ENCODE measurements at places on chromosomes 13 and 19.
A peak's percentile ranks its signal among the peaks of the same experiment; 100 is the strongest.

GRCh38 chr13:51524829-51525566 lies 59.3 kb upstream of the WDFY2 start:
- DNase-seq = no peak

- DNase-seq = no peak
These were observed 1.4 kb downstream of the ABCA7 start for GRCh38 chr19:1041272-1041834.

GRCh38 chr13:42275098-42275471 lies 3.1 kb downstream of the AKAP11 start:
- DNase-seq = peak; percentile 87

GRCh38 chr19:48896191-48896720 lies 2.3 kb downstream of the TULP2 start:
- DNase-seq = no peak

DNA sequence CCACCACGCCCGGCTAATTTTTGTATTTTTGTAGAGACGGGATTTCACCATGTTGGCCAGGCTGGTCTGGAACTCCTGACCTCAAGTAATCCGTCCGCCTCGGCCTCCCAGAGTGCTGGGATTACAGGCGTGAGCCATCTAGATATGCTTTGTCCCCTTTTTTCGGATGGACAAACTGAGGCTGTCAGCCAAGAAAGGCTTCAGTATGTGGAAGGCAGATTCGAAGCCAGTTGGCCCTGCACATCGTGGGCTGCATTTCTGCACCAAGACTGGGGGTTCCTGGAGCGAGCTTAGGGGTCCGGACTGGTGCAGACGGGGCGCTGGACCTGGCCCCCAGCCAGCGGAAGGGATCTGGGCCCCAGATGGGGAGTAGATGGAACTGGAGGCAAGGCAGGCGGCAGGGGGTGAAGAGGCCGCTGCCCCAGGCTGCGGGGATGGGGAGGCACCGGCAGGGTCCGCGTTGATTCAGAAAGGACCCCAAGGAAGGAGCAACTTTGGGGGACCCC lies 9.7 kb upstream of the JUND start:
- DNase-seq = no peak

DNA sequence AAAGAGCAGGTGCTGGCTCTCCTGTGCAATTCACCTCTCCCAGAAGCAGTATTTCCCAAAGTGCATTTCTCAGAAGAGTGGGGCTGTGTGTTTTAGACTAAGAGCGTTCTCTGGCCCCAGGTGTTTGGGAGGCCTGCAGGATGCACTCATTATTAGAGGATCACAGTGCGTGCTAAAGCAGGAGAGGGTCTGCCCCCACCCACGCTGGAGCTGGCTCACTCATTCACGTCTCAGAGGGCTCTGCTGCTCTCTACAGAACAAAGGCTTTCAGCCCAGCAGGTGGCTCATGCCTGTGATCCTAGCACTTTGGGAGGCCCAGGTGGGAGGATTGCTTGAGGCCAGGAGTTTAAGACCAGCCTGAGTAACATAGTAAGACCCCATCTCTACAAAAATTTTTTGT lies 756.7 kb downstream of the UQCRFS1 start:
- DNase-seq = no peak

GRCh38 chr19:8126511-8126910 lies 22.9 kb downstream of the FBN3 start:
- no peak for DNase-seq

DNA sequence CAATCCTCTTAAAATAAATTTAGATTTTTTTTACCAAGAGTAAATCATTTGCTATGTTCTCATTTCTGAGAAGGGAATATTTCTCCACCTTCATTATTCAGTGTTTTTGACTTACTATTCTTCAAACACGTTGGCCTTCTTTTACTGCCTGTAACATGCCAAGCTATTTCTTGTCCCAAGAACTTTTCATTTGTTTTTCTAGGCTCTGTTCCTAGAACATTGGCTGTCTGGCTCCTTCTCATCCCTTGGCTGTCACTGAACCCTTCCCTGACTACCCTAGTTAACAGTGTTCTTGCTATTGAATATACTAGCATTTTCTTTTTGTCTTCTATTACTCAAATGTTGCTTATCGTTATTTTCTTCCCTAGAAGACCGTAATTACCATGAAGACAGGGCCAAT lies 248.1 kb downstream of the ITGBL1 start:
- no peak for DNase-seq

GRCh38 chr13:51636349-51636890 lies 52.2 kb downstream of the WDFY2 start:
- DNase-seq = no peak

DNA sequence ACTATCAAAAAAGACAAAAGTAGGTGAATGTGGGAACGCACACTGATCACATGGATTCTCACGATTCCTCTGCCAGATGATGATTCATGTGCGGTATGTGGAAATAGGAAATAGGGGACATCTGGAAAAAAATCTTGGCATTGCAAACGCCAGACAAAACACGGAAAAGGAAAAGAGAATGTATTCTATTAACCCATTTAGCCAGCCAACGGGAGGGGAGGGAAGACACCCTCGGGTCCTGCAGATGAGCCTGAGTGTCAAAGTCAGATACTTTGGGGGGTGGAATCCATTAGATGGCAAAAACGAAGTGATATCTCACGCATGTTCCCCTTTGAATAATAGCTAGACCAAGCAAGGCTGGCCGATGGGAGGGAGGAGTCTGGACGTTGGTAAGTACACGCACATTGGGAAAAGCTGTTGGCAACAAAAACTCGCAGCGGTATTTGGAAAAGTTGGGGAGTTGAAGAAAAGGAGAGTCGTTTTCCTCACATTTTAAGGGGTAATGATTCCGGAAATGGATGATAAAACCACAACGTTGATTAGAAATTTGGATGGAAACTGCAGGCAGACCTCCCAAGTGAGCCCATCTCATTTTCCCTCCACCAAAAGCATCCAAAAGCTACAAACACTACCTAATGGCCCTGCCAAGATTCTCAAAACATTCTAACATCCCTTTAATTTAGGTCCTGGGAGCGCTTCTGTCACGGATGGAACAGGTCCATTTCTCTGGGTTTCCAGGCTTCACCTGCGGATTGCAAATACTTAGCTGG lies 73.6 kb downstream of the COL4A1 start:
- no peak for DNase-seq

DNA sequence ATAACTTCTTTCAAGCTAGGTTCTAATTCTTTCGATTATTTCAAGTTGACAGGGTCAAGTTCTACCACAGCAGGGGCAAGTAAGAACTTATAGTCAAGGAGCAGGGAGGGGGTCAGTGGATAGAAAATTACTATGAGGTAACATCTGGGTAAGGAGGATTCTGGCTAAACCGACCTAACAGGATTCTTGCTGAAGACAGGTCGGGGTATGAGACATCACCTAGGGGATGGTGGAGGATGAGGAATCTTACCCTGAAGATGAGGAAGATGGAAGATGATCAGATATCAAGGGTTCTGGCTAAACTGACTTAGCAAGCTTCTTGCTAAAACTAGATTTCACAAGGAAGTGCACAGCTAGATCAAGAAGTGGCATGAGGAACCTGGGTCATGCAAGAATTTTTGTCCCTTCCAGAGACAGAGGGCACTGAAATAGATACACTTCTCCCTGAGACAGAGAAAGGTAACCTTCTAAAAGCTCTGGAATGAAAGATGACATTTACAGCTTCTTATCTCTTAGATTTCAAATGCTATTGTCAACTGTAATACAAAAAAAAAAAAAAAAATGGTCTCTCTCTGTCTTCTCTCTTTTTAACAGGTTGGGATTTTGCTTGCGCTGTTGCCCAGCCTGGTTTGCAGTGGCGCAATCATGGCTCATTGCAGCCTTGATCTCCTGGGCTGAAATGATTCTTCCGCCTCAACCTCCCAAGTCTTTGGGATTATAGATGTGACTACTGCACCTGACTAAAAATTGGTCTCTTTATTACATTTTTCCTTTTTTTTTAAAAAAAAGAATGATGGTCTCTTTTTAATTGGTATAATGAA lies 9.6 kb upstream of the METTL21C start:
- DNase-seq = no peak

DNA sequence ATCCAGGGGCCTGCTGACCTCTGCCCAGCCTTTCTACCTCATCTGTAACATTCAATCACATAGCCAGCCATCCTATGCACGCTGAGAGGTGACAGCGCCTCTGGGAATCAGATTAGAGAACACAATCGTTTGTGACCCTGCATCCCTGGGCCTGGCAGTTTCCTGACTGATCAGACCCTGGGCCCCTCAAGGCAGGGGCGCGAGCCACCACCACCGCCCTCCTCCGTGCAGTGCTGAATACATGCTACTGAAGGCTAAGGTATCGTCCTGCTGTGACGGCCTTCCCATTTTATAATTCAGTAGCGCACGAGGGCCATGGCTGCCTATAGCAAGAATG lies 1.3 kb downstream of the TMTC4 start:
- no peak for DNase-seq

- DNase-seq = no peak
These were observed 14.7 kb upstream of the KCTD15 start for GRCh38 chr19:33781996-33782395.

- DNase-seq = no peak
These were observed 1.7 kb downstream of the DMPK start for GRCh38 chr19:45780448-45781213.

DNA sequence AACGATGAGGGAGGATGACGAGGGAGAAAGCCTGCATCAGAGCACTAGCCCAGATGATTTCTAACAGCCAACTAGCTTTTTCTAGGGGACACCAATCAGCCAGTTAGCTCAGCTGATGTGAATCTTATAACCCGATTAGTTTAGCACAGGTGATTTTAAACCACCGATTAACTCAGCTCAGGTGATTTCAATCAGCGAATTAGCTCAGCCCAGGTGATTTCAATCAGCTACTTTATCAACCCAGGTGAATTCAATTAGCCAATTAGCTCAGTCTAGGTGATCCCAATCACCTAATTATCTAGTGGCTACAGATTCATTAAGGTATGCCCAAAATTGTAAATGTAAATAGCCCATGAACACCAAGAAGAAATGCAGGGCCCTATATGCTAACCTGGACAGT lies 146.9 kb downstream of the ZNF486 start:
- DNase-seq = no peak

- no peak for DNase-seq
These were observed 349.3 kb downstream of the RBM26 start for GRCh38 chr13:79056706-79057105.

- DNase-seq = no peak
These were observed 4.3 kb downstream of the ERCC1 start for GRCh38 chr19:45419396-45419795.

DNA sequence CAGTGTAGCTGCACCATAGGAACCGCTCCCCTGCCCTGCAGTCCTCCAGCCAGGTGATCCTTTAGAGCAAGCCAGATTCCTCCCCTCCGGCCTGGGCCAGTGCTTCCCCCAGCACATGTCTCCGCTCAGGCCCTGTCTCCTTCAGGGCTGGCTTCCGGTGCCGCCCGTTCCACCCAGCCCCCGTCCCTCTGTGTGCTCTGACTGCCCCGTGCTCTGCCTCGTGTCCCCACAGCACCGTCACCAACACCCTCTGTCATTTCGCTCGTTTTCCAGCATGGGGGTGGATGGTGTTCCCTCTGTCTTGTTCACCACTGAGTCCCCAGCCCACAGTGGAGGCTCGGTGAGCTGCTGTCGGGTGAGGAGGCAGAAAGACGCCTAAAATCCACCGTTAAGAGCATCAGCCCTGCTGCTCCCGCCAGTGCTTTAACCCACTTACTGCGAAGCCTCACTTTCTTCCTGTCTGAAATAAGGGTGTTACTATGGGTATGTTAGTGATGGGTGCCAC lies 54.5 kb downstream of the TSSK6 start:
- DNase-seq = no peak

DNA sequence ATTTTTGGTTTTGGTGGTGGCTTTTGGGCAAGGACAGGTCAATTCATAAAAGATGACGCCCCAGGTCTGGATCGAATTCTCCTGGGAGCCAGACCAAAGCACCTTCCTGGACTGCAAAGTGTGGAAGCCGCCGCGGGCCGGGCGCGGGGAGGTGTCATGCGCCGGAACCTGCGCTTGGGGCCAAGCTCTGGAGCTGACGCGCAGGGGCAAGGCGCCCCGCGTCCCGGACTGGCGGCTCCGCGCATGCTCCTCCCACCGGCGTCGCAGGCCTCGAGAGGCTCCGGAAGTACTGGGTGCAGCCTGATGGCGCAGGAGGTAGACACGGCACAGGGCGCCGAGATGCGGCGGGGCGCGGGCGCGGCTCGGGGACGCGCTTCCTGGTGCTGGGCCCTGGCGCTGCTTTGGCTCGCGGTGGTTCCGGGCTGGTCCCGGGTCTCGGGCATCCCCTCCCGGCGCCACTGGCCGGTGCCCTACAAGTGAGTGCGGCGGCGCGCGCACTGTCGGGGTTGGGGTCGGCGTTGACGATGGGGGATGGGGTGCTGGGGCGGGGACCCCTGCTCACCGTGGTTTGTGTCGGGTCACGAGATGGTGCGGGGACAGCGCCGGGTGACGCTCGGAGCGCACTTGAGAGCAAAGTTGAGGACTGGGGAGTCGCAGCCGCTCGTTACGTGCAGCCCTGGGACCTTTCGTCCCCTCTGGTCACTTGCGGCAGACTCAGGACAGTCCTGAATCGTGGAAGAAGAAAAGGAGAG lies at the start of gene CLN5:
Gene CLN5 (plus strand): TSS at position 286 of the 752 bp plus-strand sequence. CDS start 18 bp downstream, at position 304.
- peak; percentile 72 for DNase-seq

DNA sequence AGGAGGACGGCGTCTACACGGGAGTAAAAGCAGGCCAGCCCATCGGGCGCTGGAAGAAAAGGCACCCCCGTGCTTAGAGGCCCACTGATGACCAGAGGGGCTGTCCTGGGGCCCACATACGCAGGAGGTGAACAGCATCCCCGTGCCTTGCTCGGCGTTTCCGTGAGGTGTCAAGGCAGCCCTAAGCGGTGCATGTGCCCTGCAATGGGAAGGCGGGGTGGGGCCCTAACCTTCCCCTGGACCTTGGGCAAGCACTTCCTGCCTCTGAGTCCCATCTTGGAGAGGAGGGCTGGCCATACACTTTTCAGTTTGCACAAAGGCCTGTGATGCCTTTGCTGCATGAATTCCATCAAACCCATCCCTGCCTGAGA lies 47.8 kb upstream of the ATP11A start:
- no peak for DNase-seq

DNA sequence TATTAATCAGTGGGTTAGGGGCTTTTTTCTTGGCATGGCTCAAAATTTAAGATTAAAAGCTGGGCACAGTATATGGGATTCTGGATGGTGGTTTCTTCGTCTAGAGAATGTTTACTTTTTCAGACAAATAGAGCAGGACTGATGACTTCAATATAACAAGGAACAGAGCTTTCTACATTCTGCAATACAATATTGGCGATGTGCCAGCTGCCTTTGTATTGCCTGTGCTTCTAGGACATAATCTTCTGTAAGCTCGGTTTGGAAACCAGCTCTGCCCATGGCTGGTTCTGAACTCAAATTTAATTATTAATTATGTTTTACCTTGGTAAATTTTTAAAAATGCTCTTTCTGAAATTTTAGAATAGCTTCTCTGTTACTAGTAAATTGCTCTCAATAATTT lies 139.1 kb upstream of the TRPC4 start:
- no peak for DNase-seq

GRCh38 chr19:8132858-8133458 lies 16.4 kb downstream of the FBN3 start:
- DNase-seq = no peak

DNA sequence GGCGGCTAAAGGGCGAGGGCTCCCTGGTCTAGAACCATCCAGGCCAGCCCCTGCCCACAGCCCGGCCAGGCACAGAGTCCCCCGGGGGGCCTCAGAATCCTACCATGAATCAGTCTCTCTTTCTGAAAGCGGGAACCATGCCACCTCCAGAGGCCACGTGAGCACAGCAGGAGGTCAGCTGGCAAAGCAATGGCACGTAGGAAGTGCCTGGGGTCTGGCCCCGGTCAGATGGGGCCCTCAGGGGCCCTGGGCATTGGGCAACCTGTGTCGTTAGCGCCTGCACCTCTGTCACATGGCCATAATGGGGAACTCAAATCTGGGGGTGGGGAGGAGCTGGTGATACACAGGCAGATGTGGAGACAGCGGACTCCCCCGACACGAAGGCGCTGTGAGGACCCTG lies 8.8 kb downstream of the MFSD12 start:
- DNase-seq = no peak
